ENCODE measurements at places on chromosomes 2 and 18.

- no peak for DNase-seq
Observed at GRCh38 chr2:78355967-78356366, 669.5 kb upstream of the REG3G start.

DNA sequence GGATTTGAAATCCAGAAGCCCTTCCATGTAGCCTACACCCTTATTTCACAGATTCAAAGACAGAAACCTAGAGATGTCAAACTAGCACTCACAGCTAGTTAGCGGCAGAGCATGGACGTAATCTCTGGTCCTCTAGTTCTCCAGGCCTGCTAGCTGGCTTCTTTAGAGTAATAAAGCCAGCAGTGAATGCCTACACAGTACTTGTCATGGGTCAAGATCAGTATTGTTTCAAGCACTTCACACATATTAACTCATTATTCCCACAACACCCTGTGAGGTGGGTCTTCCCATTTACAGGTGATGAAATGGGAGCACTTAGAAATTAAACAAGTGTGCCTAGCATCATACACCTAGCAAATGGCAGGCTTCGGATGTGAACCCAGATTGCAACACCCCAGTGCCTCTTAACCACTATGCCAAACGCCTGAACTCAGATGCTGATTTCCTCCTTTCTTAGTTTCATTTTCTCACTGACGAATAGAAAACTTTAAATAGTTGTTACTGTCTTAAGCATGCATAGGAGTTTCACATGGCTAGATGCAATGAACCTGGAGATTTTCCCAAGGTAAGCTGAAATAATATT, 14.5 kb upstream of the ZBTB14 start:
- DNase-seq = peak; percentile 58

GRCh38 chr2:189835855-189836558, 51.8 kb downstream of the PMS1 start:
- DNase-seq = no peak

- DNase-seq = no peak
Observed at GRCh38 chr2:55732854-55733253, 39.2 kb upstream of the PNPT1 start.

- DNase-seq = no peak
Observed at GRCh38 chr2:20640411-20641122, 10.3 kb downstream of the HS1BP3 start.

- no peak for DNase-seq
Observed at GRCh38 chr2:56576001-56576400, 392.2 kb downstream of the CCDC85A start.

DNA sequence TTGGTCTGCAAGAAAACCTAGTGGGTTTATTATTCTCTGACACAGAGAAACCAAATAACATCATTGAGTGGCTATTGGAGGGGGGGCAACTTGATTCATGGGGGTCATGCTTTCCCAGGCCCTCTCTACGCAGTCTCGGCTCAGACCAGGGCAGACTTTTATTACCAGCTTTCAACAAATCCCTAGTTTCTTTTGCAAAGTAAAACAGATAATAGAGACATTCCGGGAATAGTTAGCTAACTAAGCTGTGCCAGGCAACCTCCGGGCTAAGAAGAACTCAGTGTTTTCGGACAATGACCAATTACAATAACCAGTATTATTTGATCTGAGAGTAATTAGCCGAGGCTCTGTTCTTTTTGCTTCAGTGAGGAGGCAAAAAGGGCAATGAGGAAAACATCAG, 66.3 kb downstream of the CDK15 start:
- DNase-seq = no peak

DNA sequence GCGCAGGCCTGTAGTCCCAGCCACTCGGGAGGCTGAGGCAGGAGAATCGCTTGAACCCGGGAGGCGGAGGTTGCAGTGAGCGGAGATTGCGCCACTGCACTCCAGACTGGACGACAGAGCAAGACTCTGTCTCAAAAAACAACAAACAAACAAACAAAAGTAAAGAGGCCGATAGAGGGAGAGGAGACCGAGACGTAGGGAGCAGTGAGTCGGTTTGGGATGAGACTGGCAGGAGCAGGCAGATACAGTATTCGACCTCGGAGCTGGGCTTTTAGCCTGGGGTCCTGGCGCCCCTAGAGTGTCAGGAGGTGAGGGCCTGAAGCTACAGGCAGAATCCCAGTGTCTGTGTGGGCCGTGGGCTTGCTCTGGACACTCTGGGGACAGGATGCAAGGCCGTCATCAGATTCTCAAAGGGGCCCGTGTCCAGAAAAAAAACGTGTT, 51.2 kb downstream of the SLC4A1AP start:
- DNase-seq = no peak

DNA sequence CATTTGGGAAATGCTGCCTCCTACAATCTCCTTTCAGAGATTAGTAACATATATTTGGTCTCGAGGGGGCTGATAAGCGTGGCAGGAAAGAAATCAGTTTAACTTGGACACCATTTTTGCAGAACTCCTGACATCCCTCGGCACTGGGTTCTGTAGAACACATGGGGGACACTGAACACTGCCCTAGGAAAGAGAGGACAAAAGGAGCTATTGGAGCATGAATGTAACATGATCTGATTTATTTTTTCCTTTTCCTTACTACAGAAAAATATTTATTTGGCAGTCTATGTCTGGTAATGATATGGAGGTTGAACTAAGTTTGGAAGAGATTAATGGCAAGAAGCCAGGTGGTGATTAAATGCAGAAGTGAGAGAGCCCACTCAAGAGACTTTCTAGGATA, 153.8 kb downstream of the AFF3 start:
- DNase-seq = no peak

- no peak for DNase-seq
Observed at GRCh38 chr18:63111671-63112402, 207.7 kb downstream of the BCL2 start.

GRCh38 chr2:205636549-205637319, 45.6 kb upstream of the NRP2 start:
- no peak for DNase-seq

- DNase-seq = no peak
Observed at GRCh38 chr2:236541008-236541562, 28.5 kb upstream of the ACKR3 start.

DNA sequence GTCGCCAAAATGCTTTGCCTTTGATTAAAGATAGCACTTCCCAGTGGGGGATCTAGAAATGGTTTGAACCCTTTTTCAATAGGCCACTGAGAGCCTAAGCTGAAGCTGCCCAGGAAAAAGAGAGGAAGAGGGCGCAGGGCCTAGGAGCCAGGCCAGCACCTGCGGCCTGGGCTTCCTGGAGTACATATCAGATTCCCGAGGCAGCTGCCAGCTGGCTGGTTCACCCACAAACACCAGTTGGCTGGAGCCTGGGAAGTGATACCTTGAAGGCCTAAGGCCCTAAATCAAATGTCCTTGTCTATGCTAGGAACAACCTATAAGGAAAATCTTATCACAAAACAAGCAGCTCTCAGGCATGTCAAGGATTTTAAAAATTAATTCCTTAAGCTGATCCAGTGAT, 37.1 kb downstream of the ANKRD44 start:
- DNase-seq = no peak

- DNase-seq = no peak
Observed at GRCh38 chr2:1017827-1018226, 67.2 kb downstream of the SNTG2 start.

DNA sequence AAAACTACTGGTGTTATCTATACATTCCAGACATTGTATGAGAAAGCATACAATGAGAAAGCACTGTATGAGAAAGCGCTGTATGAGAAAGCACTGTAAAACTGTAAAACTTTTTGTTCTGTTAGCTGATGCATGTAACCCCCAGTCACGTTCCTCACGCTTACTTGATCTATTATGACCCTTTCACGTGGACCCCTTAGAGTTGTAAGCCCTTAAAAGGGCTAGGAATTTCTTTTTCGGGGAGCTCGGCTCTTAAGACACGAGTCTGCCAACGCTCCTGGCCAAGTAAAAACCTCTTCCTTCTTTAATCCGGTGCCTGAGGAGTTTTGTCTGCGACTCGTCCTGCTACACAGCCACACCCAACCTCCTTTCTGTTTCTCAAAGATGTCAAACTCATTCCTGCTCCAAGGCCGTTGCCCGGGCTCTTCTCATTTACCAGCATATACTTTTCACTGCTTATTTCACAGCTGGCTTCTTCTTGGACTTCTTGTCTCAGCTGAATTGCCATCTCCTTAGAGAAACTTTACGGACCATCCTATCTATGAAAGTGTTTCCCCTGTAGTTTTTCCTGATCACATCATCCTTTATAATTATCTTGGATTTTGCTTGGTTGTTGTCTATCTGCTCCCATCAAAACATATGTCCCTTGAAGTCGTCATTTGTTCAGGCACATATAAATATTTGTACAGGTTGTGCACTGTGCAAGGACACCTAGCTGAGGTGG, 29.8 kb upstream of the YES1 start:
- no peak for DNase-seq

DNA sequence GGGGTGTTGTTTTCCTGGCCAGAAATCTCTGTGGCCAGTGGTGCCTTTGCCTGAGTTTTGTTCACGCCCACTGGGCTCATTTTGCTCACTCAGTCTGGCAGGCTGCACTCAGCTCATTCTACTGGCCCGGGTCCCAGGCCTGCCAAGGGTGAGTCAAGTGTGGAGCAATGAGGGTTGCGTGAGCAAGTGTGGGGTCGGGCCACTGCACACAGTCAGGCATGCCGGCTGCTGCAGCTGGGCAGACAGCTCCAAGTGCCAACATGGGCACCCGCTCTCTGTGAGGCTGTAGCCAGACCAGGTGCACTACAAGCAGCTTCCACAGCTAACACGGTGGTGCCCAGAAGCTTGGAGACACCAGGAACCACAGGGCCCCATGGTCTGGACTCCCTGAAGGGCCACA, 801.1 kb upstream of the RAB6C start:
- no peak for DNase-seq

DNA sequence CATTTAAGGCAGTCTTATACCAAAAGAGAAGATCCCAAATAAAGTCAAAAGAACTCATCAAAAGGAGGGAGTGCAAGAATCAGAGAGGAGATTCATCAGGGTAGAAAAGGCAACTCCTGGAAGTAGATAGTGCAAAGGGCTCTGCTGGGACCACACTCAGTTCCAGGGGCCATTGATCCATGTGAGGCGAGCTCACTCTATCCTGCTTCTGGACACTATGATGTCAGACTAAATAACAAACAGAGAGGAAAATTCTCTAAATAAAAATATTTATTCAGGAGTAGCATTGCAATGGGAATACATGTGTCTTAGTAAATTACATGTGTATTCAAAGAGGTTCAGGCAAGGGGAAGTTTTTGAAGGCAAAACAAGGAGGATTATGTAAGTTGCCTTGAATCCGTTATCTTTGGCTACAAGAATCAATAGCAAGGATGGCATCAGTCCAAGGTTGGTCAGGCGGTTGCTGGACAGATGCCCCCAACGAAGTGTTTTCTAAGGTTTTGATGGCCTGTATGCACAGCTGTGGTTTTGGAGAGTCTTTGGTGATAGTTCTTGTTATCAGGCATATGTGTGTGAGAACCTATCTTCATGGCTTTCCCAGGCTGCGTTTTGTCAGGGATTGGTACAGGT, 13.2 kb upstream of the SERPINB12 start:
- no peak for DNase-seq

DNA sequence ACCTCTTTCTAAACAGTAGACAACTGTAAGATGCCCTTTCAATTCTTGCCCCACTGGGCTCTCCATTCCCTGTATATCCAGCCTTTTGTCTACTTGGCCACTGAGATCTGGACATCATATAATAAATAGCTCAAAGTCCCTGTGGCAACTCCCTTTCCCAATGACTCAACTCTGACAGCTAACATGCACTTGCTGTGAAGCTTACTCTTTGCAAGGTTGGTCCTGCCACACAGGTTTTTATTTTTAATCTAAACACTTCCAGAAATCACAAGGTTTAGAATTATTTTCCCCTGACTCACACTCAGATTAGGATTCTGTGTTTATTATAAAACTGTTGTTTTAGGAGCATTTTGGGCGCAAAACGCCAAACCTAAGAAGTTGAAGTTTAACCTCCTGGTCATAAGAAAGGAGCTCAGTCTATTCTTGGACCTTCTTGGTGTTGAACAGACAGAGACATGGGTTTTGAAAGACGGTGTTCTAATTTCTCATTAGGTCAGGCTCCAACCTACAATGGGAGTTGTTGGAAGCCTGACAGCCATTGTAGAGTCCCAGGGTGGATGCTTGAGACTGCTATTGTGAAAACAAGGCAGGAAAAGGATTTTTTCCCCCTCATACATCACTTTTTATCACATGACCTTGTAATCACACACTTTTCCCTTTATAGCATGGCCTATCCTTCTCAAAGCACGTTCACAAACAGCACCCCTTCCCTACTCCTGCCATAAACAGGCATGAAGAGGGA, 124.7 kb upstream of the SERPINE2 start:
- no peak for DNase-seq

DNA sequence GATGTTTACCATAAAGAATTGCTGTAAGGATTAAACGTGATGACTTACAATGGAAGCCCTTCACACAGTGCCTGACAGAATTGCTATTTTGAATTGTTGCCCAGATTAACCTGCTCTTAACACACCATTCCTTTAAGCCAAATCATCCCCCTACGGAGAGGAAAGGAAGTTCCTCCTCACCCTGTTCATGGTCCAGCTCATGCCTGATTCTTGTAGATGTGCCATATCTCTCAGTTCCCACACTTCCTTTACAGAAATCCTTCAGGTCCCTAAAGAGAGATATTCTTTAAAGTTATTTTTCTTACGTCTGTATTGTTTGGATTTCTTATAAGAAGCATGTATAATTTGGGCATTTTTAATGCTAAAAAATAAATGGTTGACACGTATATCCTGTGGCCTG, 127.5 kb upstream of the DAPL1 start:
- DNase-seq = no peak

DNA sequence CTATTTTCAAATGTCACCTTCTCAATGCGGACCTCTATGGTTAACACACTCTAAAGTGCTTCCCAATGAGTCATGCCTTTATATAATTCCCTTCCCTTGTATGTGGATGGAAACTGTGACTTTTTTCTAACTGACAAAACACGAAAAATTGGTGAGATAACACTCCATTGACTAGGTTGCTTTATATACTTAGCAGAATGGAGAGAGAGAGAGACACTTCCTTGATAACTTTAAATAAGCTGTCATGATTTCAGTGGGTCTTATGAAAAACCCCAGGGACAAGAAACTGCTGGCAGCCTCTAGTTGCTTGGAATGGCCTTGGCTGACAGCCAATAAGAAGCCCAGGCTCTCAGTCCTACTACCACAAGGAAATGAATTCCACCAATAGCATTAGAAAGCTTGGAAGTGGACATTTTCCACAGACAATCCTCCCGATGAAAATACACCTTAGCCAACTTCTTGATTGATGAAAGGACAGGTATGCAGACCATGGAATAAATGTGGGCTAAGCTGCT, 322.2 kb downstream of the ZNF804A start:
- DNase-seq = no peak

- peak; percentile 50 for DNase-seq
Observed at GRCh38 chr2:216017365-216017764, 4.0 kb upstream of the MREG start.

DNA sequence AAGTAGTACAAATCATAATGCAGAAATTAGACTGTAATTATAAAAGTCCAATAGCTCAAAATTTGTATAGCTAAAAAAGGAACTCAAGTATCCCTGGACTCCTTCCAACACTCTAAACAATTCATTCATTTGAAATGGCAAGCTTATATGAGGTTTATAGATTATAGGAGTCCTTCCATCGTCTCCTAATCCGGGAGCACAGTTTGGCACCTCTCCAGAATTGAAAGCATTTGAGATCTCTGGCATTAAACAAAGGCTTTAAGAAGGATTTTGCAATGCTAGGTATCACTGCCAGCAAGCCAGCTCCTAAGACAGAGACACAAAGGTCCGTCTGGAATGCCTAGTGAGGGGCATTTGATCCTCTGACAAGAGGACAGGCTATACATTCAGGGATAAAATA, 90.9 kb downstream of the ACVR1 start:
- no peak for DNase-seq
